ENCODE measurements at places on chromosomes 13 and 19.

DNA sequence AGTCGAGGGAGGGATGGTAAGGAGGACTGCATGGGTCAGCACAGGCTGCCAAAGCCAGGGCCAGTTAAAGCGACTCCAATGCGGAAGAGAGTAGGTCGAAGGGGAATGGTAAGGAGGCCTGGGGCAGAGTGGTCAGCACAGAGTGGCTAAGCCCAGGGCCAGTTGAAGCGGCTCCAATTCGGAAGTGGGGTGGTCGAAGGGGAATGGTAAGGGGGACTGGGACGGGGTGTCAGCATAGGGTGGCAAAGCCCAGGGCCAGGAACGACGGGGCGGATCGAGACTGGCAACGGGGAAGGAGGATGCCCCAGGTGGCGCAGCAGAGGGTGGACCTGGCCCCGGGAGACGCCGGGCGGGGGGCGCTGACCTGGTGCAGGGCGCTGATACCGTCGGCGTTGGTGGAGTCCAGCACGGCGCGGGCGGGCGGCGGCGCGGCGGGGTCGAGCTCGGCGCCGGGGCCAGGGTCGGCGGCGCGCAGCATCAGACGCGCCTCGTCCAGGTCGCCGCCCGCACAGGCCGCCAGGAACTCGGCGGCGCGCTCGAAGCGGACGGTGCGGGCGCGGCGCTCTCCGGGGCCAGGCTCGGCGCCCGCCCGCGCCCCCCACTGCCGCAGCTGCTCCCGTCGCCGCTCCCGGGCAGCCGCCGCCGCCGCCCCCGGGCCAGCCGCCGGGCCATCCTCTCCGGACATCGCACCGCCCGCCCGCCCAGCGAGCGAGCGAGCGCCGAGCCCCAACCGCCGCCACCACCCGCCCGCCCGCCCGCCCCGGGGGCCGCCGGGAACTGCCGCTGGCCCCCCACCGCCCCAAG is at the start of gene PPP1R12C:
PPP1R12C (minus strand) TSS at position 779 of the 804 bp plus-strand sequence; CDS start at position 685, 94 bp downstream.
- DNase-seq = no peak

- no peak for DNase-seq
Measured at GRCh38 chr19:44582581-44583265, 30.6 kb upstream of the IGSF23 start.

- DNase-seq = peak; percentile 1
Measured at GRCh38 chr13:84096216-84096615, 213.9 kb upstream of the SLITRK1 start.

GRCh38 chr13:102697264-102697663 is 2.4 kb upstream of the METTL21C start:
- no peak for DNase-seq

DNA sequence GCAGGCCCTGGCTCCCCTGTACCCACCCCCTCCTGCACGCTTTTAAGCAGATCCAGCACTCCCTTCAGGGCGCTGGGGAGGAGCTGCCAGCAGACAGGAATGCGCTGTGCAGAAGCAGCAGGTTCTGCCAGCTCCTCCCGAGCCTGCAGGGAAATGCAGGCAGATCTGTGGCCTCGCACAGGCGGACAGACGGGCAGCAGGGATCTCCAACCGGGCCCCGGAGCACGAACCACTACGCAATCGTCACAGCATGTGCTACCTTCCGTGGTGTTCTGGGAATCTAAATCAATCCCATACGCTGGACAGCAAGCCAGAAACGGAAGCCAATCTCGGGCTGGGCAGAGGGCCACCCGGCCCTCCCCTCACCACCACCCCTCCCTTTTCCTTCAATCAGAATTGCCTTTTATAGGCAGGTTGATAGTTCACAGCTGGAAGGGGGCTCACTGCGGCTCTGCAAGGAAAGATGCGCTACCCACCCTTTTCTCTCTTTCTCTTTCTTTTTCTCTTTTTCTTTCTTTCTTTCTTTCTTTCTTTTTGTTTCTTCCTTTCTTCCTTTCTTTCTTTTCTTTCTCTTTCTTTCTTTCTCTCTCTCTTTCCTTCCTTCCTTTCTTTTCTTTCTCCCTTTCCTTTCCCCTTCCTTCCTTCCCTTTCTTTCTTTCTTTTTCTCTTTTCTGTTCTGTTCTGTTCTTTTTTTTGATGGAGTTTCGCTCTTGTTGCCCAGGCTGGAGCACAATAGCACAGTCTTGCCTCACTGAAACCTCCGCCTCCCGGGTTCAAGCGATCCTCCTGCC is 99.9 kb downstream of the GNG7 start:
- peak; percentile 81 for DNase-seq

GRCh38 chr13:103022336-103022735 is 43.9 kb downstream of the SLC10A2 start:
- DNase-seq = no peak

GRCh38 chr13:44574466-44574855 is 1.7 kb downstream of the TSC22D1 start:
- peak; percentile 36 for DNase-seq

DNA sequence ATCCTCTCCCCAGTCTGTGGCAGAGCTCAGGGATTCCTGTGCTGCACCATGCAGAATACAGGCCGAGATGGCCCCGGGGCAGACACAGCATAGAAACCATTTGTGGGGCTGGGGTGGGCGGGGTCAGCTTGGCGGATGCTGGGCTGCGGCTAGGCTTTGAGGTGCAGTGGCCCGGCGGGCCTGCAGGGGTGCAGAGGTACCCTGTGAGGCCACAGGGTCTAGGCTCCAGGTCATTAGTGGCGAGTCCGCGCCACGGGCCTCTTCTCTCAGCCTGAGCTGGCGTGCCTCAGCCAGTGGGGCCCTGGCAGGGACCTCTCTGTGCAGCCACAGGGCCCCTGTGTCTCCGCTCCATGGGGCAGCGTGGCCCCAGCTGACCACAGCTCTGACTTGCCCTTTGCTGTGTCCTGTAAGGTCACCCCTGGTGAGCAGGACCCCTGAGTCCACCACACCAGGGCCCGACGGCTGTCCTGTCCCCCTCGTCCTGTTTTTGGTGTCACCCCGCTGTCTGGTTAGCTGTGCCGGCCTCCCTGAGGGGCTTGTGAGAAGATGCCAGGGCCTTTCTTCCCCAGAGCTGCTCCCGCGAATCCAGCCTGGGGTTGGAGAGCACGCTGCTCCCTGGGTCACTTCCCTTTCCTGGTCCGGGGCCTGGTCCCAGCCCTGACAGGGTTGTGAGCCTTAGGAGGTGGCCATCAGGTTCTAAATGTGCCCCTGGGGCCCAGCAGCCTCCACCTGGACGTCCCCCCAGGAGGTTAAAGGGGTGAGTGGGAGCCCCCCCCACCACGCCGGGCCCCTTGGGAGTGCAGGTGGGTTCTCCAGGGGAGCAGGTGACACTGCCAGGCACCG is 12.1 kb downstream of the KDM4B start:
- DNase-seq = no peak

Data from IMR-90 (cell line).